Activated T-cell treated with anti-CD3 and anti-CD28 coated beads, Interleukin-2, amount 50 U/mL, for 48 hours (primary cell): ENCODE measurements at places on chromosomes 7 and 10.

DNA sequence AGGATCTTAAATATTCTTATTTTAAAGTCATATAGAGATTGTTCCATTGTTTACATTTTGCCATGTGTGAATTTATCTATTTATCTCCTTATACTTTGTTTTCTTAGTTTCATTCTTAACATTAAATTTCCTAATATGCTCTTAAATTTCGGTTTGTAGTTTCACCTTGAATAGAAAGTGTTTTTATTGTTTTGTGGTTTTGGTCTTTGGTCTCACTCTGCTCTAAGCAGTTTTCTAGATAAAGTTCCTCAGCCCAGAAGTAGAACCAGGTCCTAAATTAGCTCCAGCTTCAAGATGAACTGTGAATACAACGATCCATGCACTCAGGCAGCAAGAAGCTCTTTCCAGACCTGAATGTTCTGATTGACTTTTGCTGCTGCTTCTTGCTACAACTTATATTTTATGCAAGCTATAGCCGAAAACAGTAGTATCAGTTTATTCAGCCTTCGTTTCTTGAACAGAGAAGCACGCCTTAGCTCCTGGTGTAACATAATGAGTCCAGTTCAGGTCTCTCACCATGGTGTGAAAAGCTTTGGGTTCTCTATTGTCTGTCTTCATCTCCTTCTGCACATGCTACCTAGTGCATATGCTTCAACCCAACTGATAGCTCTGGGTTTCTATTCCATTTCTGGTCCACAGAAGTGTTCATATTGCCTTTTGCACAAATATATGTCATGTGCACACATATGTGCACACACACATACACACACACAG is 95.3 kb downstream of the SEM1 start:
- no peak for DNase-seq

DNA sequence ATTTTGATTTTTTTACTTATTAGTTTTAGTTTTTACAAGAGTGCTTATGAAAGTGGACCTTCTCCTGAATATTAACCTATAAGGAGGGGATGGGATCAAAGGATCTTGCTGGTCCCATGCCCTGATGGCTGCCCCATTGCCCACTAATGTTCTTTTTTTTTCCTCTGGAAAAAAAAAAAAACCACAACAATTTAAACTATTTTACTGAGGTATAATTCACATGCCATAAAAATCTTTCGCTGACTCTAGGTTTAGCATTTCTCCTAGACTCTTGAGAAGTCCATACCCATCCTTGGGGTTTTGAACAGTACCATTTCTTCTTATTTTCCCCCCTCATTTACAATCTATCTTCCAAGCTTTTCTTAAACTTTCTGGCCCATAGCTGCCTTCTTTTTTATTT is 481.8 kb downstream of the TFEC start:
- no peak for DNase-seq

DNA sequence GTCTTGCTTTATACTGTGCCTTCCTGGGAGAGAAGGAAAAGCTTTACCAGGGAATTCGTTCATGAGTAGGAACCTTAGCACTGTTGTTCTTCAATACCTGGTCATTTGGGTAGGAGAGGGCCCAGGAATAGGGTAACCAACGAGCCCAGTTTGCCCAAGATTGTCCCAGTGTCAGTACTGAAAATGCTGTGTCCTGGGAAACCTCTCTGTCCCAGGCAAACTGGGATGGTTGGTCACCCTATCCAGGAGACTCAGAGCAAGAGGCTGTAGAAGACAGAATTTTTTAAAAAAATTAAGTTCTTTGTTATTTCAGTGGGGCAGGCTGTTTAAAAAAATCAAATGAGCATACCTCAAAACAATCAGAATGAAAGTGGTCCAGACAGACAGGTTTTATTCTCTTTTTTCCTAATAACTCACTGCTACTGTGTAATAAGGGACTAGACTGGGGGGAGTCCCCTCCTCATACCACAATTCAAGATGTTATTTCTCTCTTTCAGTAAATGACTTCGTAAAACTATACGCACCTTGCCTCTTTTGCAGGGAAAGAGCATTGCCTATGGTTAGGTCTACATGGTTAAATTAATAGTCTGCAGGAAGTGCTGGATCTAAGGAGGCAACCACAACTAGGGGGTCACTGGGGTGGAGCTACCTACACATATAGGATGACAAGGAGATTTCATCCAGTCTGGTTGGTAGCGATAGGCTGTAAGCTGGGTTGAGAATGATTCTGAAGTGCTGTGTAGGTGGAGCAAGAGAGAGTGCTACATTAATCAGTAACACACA is 41.1 kb upstream of the FAM133B start:
- peak; percentile 76 for DNase-seq

DNA sequence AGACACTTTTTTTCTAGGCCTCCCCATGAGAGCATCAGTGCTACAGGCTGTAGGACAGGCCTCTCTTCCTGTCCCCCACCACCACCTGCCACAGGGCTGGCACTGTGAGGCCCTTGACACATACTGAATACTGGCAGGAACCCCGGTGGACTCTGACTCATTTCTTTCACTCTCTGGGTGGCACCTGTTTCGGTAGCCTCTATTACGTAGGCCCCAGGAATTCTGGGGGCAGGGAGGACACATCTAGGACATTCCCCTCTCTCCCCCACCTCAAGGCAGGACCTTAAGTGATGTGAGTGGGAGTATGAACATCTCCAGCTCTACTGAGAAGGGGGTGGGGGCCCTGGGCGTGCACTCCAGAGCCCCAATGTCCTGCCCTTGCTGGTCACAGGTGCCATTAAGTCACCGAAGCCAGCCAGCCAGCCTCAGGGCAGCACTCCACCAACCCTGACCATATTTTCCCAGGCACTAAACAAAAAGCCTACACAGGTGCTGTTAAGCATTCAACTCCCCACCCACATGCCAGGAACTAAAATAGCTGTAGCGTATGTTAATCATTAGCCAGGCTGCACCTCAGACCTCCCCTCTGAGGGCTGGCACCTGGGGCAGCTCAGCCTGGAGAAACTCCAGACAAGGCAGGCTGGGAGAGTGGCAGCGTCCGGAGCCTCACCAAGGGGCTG is 8.9 kb downstream of the ANXA11 start:
- peak; percentile 83 for DNase-seq

DNA sequence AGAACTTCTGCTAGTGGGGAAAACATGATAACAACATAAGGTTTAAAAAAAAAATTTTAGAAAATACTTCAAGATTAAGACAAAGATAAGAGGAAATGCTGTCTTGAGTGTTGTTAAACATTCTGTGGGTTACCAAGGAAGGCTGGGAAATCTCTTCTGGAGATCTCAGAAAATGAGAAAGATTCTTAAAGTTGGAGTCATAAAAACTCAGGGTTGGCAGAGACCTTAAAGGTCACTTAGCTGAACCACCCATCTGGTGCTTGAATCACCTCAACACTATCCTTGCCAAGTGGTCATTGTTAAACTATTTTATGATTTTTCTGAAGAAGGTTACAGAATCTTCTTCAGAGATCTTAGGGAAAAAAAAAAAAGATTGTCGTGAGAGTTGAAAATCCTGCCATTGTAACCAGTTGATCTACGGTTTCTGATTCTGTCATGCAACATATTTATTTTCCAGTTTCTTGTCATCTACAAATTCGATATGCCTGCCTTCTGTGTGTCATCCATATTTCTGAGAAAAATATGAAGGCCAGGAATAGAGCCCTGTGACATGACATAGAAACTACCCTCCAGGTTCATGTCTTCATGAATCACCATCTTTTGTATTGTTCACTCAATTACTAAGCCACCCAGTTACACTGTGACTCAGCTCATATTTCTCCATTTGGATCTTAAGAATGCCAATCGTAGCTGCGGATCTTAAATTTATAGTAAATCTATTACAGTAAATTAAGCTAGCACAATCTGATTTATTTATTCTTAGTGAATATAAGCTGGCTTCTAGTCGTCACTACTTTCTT is 179.2 kb downstream of the ST7 start:
- no peak for DNase-seq

DNA sequence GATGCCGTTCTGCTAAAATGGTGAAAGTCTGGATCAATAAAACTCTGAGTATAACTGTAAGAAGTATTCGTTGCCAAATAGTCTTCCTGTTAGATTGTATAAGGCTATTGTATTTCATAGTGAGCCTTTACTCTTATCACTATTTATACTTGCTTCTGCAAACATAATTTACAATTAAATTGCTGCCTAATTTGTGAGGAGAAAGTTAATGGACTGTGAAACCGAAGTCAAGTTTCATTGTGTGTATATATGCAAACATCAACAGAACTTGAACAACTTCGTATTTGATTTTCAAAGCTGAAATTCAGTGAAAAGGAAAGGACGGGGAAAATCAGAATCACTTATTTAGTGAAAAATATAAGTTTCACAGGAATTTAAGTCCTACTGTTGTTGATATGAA is 135.9 kb upstream of the CCDC6 start:
- no peak for DNase-seq

DNA sequence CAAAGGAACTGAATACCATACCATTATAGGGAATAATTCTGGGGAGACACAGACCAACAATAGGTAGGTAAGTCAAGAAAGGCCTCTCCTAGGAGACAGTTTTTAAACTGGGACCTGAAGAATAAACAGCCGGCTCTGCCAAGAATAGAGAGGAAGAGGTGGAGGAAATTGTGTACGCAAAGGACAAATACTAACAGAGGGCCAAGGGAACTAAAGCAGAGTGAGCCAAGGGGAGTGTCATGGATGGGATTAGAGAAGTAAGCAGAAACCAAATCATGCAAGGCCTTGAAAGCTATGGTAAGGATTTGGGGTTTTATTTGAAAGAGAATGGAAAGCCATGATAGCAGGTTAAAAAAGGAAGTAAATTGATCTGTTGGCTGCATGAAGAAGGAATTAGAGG is 18.1 kb upstream of the ITGB8 start:
- DNase-seq: no peak

DNA sequence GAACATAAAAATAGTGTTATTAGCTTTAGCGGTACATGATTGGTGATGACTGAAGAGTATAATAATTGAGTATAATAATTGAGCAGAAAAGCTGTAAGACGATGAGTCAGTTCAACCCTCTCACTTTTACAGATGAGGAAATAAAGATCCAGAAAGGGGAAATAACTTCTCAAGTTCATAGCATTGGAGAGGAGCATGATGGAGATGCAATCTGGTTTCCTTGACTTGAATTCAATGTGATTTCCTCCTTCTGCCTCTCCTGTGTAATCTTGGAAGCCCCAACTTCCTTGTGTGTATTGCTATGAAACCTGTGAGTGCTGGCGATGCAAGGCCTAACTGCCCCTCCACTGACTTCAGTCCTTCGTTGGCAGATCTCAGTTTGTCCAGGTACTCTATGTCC is 265.1 kb downstream of the LRMDA start:
- no peak for DNase-seq

GRCh38 chr10:129965959-129966358 is 1.9 kb upstream of the EBF3 start:
- no peak for DNase-seq

DNA sequence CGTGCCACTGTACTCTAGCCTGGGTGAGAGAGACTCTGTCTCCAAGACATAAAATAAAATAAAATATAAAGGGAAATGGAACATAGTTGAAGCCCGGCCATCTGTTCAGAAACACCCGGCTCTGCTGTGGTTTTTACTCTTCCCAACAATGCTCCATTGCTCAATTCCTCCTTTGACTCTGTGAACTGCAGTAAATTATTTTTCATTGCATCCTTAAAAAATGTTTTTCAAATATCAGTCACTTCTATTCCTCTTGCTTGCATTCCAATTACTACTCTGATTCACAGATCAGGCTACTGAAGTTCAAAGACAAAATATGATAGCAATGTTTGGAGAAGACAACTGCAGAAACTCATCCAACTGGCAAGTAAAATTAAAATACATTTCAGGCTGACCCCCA is 983.0 kb downstream of the SORCS1 start:
- no peak for DNase-seq

GRCh38 chr10:17685233-17685840 is 41.4 kb downstream of the STAM start:
- DNase-seq: peak; percentile 32

- DNase-seq: no peak
Measured at GRCh38 chr10:11837372-11838161, 14.4 kb downstream of the PROSER2 start.
